ENCODE measurements at places on chromosomes 11 and 22.

DNA sequence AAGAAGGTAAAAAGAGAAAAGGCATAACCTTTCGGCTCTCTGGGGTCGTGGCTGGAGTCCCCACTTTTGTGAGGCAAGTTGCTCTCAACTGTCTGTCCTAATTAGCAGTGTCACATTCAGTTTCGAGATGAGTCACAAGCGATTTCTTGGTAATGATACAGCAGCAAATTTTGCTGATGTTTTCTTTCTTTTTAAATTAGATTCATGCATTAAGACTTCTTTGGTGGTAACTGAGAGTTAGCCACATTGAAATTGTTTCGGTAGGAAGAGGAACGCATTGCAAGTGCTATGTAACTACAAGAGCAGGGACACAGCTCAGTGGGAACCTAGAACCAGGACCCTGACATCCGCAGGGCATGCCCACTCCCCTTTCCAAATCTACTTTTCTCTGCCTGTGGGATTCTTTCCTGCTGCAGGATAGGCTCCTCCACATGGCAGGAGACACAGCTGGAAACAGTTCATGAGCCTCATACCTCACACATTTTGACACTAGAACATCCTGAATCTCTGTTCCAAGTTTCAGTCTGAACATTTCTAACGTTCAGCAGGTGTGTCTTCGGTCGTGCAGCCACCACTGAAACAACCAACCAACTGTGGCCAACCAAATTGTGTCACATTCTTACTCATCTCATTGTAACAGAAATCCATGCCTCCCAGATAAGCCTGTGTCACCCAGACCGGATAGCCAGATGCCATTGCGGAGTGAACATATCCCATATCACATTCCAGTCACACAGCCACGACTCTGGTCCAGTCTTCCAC, 987.6 kb downstream of the NTM start:
- DNase-seq = no peak

DNA sequence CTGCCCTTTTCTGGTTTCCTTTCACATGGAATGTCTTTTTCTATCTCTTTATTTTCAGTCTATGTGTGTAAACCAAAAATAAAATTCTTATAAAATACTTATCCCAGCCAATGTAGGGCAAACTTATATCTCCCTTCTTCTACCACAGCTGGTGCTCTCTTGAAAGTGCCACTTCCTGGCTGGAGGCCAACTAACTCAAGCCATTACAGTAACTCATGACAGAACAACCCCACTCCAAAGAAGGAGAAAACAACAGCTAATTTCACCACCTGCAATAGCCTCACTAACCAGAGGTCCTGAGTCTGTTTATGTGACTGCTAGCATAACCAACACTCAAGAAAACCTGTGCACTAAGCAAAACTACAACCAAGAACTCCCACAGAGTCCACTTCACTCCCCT, 74.9 kb upstream of the DBX1 start:
- no peak for DNase-seq

- no peak for DNase-seq
These were observed 82.1 kb downstream of the ARHGAP42 start for GRCh38 chr11:100769165-100769564.

DNA sequence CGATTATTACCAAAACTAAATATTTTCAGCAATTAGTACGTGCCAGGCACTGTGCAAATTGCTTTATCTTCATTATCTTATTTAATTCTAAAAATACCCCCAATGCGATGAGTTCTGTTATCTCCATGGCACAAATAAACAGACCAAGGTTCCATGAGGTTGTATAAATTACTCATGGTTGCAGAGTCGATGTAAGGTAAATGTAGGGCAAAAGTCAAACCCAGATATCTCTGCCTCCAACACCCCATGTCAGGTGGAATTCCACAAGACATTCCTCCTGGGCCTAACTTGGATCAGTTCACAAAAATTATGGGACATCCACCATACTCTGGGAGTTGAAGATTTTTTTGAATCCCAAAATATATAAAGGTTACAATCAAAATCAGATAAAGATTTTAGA, 43.7 kb downstream of the ISX start:
- DNase-seq = no peak

- no peak for DNase-seq
These were observed 48.7 kb downstream of the ME3 start for GRCh38 chr11:86623736-86624135.

GRCh38 chr11:13052130-13052571, 43.0 kb downstream of the RASSF10 start:
- no peak for DNase-seq

GRCh38 chr11:93784935-93785360, 866 bp downstream of the MED17 start:
- DNase-seq = peak; percentile 9

GRCh38 chr11:62430425-62430824, 11.6 kb downstream of the SCGB1A1 start:
- no peak for DNase-seq

DNA sequence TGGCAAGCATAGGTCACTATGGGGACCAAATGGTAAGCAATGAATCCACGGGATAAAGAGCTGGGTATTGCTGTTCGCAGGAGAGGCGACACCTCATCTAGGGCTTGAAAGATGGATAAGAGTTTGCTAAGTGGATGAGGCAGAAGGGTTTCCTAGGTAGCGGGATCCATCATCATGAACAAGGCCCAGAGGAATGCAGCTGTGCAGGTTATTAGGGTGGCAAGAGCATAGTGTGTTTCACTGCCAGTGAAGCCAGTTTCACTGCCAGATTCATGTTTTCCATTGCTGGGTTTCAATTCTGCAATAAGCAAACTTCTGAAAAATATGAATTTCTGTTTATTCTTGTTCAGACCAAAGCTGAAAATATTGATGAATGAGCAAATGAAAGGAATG, 27.2 kb downstream of the WEE1 start:
- DNase-seq = no peak

DNA sequence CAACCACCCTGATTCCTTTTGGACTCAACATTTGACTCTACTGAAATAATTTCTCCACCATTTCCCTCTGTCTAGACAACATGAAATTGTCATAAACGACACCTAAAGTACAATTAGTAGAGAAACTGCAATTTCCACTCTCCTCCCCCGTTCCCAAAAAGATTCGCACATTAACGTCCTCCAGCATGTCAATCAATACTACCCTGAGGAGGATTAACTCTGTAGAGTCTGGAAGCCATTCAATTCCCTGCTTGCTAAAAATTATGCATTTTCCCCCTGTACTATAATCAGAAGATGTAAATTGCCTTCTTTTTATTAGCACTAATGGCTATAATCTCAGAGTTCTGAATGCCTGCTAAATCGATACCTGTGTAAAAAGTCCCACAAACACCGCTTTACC, 70.5 kb downstream of the AMBRA1 start:
- DNase-seq = no peak

Measured in stimulated activated CD4-positive, alpha-beta T cell treated with anti-CD3 and anti-CD28 coated beads, TNF-alpha, amount 100 ng/mL, for 4 hours (primary cell).